Stimulated activated CD8-positive, alpha-beta memory T cell treated with anti-CD3 and anti-CD28 coated beads, Interleukin-15, amount 100 ng/mL, for 48 hours (primary cell): ENCODE measurements at places on chromosomes 7 and 10.

DNA sequence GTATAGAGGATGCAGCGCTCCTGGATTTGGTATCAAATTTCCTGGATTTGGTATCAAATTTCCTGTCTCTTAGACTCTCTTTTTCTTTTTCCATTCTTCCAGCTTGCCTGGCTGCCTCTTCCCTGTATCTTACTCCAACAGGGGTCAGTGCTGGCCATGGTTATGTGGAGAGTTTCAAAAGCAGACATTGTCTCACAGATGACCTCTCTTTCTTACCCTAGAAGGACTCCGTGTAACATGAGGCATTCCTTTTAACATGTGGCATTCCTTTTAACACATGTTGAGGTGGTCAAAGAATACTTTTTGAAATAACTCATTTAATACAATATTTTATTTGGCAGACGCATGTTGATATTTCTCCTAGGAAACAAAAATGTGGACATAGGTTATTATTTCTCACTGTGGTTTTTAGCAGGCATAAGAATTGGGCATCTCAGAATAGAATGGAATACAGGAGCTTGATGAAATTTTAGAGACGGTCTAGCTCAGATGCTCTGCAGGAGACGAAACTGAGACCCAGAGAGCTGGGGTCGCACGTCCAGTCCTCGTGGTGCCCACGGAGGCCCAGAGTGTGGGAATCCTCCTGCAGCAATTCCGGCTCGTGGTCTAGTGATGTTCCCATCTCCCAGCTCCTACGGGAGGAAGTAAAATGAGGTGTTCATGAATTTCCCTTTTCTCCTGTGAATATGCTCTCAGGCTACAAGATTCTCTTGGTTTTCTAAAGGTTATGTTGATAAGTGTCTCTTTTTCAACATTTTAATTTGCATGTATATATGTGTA lies 59.6 kb upstream of the PITRM1 start:
- no peak for DNase-seq

GRCh38 chr10:118447478-118448270 lies 105.5 kb upstream of the FAM204A start:
- DNase-seq = no peak

DNA sequence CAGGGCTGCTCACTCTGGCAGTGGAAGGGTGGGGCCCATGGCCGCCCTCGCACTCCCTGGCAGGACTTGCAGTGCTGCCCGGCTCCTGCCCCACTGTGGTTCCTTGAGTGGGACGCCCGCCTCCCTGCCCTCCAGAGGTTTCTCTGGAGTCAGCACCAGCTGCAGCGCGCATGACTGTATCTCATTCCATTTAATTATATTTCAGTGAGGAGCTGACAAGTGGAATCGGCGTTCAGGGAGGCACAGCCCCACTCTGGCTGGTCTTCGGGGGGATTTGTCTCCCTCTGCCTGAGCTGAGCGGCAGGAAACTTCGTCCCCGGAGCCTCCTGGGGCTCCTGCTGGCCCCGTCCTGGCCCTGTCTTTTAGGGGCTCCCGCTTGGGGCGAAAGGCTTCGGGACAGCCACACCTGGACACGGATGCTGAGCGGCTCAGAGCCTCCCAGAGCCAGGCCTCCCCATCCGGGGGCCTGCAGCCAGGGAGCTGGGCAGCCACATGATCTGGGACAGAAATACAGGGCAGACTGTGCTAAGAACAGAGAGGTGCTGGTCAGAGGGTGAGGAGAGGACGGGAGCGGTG lies 75.3 kb upstream of the NKX6-2 start:
- no peak for DNase-seq

- DNase-seq = no peak
Observed at GRCh38 chr7:40298421-40298820, 163.6 kb downstream of the SUGCT start.

DNA sequence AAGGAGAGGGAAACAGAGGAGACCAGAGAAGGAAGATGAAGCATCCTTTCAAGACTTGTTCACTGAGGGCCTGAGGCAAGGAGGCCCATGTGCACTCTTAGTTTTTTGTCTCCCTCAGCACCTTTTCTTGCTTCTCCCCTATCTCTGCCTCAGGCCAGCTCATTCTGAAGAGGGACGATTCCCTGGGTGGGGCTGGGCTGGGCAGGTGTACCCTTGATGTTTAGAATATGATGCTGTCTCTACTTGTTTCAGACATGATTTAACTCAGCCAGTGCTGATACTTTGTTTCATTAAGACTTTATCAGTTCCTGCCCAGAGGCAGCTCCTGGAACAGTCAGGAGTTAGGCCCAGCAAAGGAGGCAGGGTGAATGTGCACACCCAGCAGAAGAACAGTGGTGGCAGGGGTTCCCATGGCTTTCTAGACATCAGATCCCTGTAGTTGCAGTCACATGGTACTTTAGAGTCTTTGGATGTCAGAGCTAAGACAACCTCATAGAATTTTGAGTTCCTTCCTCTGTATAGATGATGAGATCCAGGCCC lies 3.4 kb downstream of the PRXL2A start:
- no peak for DNase-seq

GRCh38 chr10:104472957-104473745 lies 119.5 kb downstream of the CFAP58 start:
- no peak for DNase-seq

GRCh38 chr7:103297837-103298179 lies 573 bp downstream of the PMPCB start:
- DNase-seq = no peak

GRCh38 chr10:5565205-5565545 lies 40.4 kb downstream of the CALML3 start:
- DNase-seq = no peak

- no peak for DNase-seq
Observed at GRCh38 chr7:51033727-51034520, 251.2 kb upstream of the GRB10 start.

DNA sequence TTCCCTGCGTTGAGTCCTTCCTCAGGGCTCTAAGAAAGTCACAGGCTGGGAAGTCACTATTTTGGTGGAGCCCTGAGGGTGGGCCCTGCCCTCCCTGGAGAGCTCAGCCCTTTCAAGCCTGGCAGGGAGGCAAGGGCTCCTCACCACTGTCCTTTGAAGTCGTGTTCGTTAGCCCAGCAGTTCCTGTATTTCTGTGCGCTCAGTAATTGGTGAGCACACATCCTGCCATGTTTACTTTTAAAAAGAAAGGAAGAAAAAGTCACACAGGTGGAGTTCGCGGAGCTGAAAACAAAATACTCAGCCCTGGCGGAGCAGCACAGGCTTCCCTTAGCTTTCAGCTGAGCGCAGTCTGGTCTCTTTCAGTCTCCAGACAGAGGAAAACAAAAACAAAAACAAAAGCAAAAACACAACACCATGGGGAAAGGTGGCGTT lies 37.1 kb downstream of the PRKCQ start:
- DNase-seq = no peak

DNA sequence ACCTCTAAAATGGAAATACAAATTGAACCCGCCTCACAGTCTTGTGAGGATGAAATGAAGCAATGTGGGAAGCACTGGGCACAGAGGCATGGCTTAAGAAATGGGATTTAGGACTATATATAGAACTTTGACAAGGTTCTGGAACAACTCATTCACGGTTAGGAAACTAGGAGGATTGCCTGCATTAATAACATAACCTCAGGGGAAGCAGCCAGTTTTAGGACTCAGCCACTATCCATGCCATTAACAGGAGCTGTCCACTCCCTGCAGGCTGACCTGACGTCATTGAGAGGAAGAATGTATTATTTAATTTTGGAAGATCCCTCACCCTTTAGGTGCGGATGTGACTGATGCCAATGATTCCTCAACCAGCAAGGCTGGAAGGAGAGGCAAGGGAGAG lies 34.8 kb downstream of the ITGB8 start:
- DNase-seq = no peak

- DNase-seq = no peak
Observed at GRCh38 chr7:4174451-4174850, 507.6 kb upstream of the FOXK1 start.

- DNase-seq = no peak
Observed at GRCh38 chr7:37674531-37674930, 9.0 kb upstream of the GPR141 start.

DNA sequence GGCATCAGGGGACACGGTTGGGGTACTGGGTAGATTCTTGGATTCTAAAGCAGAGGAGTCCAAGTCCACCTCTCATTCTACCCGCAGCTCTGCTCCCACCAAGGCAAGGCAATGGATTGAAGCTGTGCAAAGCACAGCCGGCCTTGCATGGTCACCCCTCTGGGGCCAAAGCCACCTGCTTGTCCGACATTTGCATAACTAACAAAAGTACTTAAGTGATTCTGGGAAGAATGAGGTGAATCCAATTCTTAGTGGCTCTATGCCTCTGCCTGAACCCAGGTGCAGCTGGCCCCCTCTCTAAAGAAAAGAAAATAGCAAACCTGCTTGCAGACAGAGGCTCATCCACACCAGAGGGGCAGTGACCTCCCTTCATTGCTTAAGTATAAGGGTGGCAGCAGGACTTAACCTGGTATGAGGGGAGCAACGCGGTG lies 10.7 kb upstream of the COBL start:
- no peak for DNase-seq

DNA sequence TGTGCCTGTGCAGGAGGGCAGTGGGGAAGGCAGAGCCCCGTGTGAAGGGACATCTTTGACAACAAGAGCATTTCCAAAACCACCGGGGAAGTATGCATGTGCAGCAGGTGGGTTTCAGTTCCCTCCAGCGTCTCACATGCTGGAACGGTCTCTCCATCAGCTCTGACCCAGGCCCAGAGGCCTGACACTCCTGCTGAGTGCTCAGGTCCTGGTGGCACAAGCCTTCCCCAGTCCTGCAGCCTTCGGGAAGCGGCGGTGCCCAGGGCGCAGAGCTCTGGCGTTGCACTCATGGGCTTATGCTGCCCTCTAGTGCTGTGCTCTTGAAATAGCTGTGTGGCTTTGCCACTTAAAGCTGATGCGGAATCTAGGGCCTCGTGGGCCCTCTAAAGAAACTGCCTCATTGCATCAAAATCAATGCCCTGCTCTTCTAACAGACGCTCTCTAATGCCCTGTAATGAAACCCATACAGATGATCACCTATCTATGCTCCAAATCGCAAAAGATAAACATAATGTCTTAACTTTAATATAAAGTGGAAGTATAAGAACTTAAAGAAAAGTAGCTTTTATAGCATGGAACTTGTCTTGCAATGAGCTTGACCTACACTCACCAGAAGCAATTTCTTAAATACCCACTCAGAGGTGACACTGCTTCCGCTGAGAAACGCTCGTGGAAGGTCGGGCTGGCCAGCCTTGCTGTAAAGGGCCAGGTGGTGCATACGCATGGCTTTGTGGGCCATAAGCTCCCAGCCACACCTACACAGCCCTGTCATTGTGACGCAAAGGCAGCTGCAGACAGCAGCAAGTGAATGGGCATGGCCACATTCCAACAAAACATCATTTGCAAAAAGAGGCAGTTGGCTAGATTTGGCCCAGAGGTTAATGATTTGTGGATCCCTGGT lies 38.6 kb downstream of the CLRN3 start:
- DNase-seq = no peak

GRCh38 chr7:6128205-6128604 lies 97.0 kb downstream of the ANKRD61 start:
- DNase-seq = no peak

GRCh38 chr7:151843181-151843580 lies 33.7 kb downstream of the PRKAG2 start:
- DNase-seq = no peak

DNA sequence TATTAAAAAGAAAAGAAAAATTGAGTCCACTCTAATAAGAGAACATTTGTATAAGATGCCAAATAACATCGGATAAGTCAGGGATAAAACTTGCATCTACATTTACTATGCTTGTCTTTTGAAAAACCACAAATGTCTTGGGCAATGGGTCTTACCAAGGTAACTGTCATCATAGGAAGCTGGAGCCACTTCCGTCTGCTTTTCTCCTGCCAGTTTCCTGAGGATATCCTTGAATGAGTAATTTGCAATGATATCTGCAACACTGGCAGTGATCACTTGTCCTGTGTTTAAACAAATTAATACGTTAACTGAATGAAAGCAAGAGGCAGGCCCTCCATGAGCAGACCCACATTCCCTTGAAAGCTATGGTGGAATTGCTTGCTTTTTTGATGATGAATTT lies 47.3 kb downstream of the ITGA8 start:
- DNase-seq = no peak

- no peak for DNase-seq
Observed at GRCh38 chr7:150620617-150621371, 11.4 kb downstream of the GIMAP6 start.

GRCh38 chr10:71359364-71360046 lies 37.2 kb upstream of the CDH23 start:
- no peak for DNase-seq

DNA sequence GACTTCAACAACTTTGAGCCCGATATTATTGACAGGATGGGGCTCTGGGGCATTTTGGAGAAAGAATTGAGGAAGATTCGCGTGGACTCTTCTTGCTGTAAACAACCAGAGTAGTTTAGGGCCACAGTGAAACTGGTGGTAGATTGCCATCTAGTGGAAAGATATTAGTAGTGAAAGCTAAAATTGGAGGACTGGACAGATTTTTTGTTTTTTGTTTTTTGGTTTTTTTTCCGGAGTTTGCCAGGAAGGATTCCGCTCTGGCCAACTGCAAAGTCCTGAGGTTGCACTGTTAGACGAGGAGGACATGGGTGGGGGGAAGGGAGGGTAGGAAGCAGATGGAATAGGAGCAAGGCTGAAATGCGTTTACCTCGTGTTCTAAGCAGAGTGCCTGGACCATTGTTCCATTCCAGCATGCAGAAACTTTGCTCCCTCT lies 11.7 kb downstream of the NOBOX start:
- DNase-seq = no peak

DNA sequence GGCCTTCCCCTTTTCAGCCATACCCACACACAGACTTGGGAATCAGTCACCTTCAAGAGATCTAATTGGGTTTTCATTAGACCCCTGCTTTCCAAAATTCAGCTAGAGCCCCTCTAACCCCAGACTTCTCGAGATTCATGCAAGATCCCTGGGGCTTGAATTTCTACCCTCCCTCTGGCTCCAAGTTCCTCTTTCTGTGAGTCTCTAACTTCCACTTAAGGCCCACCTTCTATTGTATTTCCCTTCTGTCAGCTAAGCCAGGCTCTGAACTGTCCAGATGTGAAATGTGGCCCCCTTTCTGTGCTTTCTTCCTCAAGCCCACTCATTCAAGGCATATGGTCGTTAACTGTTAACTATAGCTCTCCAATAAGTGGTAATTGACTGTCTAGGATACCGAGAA lies 132.2 kb downstream of the ZNF365 start:
- DNase-seq = no peak

DNA sequence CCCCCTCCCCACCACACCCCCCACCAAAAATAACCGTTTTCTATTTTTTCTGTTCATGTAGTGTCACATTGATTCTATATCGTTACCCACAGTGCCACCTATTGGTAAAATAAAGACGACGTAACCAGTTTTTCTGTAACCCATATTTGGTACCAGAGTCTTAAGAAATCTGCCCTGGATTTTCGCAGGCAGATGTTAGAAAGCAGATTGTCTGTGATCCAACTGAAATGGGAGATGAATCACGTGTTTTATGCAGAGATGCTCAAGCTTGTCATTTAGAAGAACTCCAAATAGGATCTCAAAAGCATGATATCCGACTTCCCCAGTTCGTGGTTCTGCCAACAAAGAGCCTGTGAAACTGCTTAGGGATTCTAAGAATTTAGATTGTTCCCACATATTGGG lies 261.1 kb upstream of the CSTF2T start:
- DNase-seq = no peak

- no peak for DNase-seq
Observed at GRCh38 chr7:90788052-90788451, 191.9 kb downstream of the CDK14 start.

GRCh38 chr10:86520871-86521677 lies 518 bp downstream of the WAPL start:
- DNase-seq = peak; percentile 19
